ENCODE measurements at places on chromosomes 7 and 10.

GRCh38 chr10:110508806-110509544, 11.3 kb downstream of the DUSP5 start:
- no peak for DNase-seq

GRCh38 chr10:117224881-117225280, 16.0 kb upstream of the SLC18A2 start:
- no peak for DNase-seq

DNA sequence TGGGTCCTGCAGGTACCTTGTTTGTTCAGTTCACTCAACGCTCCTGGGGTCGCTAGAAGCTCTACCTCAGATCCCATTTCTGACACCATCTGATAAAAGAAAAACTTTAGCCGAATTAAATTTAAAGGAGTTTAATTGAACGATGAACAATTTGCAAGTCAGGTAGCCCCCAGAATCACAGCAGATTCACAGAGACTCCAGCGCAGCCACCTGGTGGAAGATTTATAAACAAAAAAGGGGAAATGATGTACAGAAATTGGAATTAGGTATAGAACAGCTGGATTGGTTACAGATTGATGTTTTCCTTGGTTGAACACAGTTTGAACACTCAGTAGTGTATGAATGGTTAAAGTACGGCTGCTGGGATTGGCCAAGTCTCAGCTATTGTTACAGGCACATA, 23.1 kb downstream of the FBXL13 start:
- no peak for DNase-seq

DNA sequence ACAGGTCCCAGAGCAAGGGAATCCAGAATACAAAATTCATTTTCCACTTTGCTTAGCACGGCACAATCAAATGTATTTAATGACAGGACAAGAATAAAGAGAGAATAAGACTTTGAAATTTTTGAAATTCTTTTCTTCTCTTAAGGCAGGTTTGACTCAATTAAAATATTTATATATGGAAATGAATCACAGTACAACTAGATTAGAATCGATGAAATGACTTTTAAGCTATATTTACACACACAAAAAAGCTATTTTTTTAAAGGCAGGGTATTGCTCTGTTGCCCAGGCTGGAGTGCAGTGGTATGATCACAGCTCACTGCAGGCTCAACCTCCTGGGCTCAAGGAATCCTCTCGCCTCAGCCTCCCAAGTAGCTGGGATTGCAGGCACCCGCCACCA, 265.4 kb upstream of the SLC26A5 start:
- DNase-seq, result no peak

DNA sequence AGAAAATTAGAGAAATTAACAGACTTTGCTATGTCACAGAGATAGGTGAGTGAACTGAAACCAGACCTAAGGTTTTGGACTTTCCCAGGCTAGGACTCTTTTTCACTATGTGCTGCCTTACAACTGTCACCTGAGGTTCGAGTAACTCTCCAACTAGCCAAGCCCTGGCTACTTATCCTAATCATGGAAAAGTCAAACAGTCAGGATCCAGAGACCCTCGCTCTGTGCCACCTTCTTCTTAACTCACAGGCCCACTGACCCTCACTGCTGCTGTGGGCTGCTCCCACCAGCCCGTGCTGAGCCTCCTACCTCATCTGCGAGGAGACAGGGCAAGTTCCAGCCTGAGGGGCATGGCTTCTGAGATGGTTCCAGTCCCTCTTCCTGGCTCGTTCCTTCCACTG, 211.4 kb upstream of the KLF14 start:
- DNase-seq, result no peak

- DNase-seq, result no peak
Measured at GRCh38 chr10:30581779-30582380, 47.7 kb downstream of the LYZL2 start.

DNA sequence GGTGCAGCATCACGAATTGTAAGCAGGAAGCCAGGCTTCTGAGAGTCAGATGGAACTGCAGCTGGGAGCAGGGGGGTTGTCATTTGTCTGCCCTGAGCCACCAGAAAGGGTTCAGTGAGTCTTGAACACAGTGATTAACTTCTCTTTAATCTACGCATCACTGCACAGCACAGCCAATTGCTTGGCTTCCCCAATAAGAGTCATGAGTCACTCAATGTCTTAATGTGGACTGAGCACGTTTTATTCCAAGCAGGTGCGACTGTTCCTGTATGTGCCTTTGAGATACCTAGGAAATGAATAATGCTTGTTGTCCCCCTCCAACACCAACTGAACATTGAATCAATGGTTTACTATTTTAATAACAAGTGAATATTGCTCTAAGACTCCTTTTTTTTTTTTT, 26.0 kb upstream of the PLEKHA1 start:
- no peak for DNase-seq

DNA sequence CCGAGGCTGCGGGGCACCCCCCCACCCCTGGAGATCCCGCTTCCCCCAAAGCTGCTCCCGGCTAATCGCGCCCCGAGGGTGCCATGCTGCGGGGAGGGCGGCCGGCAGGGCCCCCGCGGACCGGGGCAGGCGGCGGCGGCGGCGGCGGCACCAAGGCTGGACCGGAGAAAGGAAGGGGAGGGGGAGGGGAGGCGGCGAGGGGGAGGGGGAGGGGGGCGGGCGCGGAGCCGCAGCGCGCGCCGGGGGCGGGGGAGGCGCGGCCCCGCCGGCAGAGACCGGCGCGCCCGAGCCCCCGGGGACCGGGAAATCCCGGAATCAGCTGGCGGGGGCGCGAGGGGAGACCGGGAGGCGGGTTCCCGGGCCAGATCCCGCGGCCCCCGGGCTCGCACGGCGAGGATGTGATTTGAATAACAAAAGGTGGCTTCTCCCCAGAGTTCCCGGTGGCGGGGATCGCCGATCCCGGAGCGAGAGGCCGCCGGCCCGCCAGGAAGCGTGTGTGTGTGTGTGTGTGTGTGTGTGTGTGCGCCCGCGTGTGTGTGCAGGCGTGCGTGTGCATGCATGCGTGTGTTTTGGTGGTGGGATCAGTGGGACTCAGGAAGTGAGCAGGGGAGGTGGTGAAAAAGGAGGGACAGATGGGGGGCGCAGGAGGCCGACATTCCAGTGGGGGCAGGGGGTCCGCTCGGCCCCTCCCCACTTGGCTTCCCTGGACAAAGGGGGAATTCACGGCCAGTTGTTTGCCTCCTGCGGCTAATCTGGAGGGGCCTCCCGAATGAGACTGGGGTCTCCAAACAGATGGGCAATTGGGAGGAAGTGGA, 99.5 kb downstream of the HIP1 start:
- peak; percentile 61 for DNase-seq

DNA sequence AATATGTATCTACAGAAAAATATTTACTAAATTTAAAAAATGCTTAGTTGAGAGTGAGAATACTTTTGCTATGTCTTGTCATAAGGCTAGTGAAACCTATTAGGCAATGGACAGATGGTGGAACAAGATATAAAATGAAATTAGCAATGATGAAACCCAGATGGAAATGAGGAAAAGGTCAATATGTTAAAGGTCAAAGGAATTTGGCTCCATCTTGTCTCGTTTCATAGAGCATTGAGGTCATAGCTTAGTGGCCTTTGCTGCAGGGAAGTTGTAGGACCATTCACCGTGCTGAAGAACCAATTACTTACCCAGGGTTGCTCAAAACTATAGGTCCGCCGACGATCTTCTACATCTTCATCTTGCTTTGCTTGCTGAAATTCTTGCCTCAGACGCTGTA, 683.9 kb downstream of the PARD3 start:
- no peak for DNase-seq

- DNase-seq, result no peak
Measured at GRCh38 chr10:75091146-75091545, 20.3 kb upstream of the SAMD8 start.

GRCh38 chr10:128853537-128853936, 613.5 kb upstream of the MGMT start:
- no peak for DNase-seq

GRCh38 chr7:50696810-50697582, 85.7 kb downstream of the GRB10 start:
- no peak for DNase-seq

GRCh38 chr10:74867351-74867750, 41.0 kb downstream of the KAT6B start:
- DNase-seq, result no peak

DNA sequence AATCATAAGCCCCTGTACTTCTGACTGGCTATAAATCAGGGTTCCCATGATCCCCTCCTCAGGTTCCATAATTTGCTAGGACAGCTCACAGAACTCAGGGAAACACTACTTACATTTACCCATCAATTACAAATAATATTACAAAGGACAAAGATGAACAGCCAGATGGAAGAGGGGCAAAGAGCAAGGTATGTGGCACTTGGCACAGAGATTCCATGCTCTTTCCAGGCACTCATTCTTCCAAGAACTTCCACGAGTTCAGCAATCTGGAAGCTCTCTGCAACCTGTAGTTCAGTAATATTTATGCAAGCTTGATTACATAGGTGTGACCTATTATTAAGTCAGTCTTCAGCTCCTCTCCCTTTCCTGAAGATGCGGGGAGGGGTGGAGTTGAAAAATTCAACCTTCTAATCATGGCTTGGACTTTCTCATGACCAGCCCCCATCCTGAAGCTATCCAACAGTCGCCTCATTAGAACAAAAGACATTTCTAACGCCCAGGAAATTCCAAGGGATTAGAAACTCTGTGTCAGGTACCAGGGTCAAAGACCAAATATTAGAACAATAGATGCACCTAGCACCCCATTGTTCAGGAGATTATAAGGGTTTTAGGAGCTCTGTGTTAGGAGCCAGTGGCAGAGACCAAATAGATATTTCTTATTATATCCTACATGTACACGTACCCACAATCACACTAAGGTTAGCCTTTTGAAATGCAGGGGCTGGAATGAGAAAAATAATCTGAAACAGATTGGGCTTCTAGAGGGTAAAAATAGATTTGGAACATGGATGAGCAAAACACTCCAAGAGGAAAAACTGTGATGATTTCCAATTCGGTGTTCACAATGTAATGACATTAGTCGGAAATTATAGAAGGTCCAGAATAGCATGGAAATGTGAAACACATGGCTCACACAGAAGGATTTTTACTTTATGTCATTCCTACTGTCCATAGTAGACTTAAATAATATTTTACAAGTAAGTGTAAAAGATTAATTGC, 7.0 kb downstream of the ANKMY2 start:
- no peak for DNase-seq

- no peak for DNase-seq
Measured at GRCh38 chr10:110409926-110410325, 87.8 kb upstream of the DUSP5 start.

- no peak for DNase-seq
Measured at GRCh38 chr7:157432957-157433576, 96.3 kb downstream of the DNAJB6 start.

Measured in iPS DF 6.9 (cell line).